Hematopoietic multipotent progenitor cell treated with erythropoietin and hydrocortisone succinate and interleukin-3 and kit ligand, for 17 days (in vitro differentiated cells): ENCODE measurements at places on chromosomes 16 and 17.

- DNase-seq: no peak
These were observed 126.0 kb upstream of the SDK2 start for GRCh38 chr17:73770115-73770848.

DNA sequence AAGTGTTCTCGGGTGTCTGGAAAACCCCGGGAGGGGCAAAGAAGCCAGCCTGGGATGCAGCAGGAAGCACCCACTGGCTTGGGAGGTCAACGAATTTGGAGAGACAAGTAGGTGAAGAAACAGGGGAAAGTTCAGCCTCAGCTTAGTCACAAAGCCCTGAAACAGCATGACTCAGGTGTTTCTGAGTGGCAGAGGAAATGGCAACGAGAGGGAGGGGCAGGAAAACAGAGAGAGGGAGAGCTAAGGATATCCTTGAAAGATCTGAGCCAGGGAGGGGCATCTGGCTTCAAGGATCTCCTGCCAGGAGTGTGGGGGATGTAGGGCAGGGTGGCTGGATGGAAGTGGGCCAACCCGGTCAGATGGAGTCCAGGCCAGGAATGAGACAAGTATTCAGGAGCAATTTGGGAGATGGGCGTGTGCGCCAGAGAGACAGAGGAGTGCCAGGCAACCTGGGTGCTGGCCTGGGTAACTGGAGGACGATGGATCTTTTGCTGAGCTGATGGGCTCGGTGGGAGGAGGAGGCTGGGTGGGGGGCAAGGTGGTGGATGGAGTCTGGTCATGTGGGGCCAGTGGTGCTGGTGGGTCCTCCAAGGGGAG is 27.2 kb downstream of the ABCC3 start:
- peak; percentile 82 for DNase-seq

DNA sequence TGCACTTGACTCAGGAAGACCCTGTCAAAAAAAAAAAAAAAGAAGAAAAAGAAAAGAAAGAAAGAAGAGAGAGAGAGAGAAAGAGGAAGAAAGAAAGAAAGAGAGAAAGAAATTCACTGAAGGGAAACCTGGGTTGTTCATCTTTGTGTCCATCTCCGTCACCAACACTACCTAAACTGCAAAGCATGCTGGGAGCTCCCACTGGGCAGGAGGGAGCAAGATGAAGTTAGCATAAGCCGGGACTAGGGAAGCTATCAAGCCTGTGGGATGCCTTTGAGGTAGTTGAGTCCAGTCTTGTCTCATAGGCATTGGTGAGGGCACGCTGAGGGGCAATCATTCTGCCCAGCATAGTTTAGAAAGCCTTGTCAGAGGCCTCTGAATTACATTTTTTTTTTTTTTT is 7.6 kb upstream of the CBFB start:
- DNase-seq: no peak

- peak; percentile 50 for DNase-seq
These were observed 2.9 kb downstream of the SMPD3 start for GRCh38 chr16:68445458-68445857.

DNA sequence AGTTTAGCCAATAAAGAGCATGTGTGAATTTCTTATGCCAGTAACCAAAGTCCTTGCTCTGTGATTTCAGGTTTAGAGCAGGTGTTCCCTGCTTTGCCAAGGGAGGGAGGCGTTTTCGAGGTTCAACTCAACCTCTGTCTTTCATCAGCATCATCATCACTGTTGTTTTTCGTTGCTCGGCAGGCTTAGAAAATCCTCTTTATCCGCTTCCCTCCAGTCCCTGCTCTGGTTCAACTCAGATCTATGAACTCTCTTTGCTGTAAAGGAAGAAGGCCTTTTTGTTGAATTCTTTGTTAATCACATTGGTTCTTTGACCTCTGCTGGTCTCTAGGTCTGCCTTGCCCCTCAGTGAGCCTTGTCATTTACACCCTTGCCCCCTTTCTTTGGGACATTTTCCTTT is 243.9 kb upstream of the RBFOX1 start:
- no peak for DNase-seq

- DNase-seq: no peak
These were observed 841 bp downstream of the RAPGEFL1 start for GRCh38 chr17:40178021-40178601.

DNA sequence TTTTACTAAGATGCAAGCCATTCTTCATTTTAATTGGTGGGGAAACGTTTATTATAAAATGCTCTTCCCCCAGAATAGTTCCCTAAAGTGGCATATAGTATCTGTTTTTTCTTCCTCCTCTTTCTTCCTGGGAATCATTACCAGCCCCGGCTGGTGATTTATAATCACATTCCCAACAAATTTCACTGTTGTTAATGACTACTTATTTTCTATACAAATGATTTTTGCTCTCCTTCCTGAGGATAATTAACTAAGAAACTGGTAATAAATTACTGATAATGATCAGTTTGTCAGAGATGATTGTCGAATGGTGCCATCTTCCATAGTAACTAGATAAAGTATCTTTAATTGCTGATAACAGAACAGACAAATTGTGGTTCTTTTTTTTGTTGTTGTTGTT is 785.5 kb upstream of the RBFOX1 start:
- DNase-seq: no peak

- DNase-seq: no peak
These were observed 101.6 kb upstream of the CES5A start for GRCh38 chr16:55976815-55977214.

DNA sequence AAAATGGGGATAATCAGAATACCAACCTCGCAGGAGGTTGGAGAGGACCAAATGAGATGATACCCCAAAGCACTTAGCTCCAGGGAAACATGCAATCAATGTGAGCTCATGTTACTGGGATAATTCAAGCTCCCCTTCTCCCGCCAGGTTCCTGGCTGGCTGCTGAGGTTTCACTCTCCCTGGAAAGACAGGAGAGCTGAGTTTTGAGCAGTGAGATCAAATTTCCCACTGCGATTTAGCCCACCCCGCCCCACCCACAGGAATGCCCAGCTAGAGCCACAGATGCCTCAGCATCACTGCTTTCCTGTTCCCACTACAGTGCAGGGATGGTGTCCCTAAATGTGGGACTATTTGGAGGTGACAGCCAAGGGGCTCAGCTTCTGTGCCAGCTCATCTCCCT is 56.7 kb downstream of the ZNF423 start:
- DNase-seq: no peak

DNA sequence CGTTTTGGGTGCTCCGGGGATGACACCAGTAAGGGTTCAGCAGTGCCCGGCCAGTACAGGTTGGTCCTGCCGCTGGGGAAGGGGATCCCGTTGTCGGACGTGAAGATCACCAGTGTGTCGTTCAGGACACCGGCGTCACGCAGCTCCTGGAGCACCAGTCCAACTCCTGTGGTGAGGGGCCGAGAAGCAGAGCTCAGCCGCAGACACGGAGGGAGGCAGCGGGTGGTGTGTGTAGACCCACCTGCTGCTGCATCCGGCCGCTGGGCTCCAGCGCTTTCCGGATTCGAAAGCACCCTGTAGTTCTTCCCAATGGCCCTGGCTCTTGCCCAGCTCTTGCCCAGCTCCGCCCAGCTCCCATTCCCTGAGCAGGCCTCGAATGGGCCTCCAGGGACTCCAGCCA is 8.0 kb downstream of the SGSH start:
- no peak for DNase-seq

- no peak for DNase-seq
These were observed 86.5 kb upstream of the LHX1 start for GRCh38 chr17:36850790-36851189.

- DNase-seq: no peak
These were observed 91.9 kb downstream of the IRF8 start for GRCh38 chr16:85990861-85991301.

DNA sequence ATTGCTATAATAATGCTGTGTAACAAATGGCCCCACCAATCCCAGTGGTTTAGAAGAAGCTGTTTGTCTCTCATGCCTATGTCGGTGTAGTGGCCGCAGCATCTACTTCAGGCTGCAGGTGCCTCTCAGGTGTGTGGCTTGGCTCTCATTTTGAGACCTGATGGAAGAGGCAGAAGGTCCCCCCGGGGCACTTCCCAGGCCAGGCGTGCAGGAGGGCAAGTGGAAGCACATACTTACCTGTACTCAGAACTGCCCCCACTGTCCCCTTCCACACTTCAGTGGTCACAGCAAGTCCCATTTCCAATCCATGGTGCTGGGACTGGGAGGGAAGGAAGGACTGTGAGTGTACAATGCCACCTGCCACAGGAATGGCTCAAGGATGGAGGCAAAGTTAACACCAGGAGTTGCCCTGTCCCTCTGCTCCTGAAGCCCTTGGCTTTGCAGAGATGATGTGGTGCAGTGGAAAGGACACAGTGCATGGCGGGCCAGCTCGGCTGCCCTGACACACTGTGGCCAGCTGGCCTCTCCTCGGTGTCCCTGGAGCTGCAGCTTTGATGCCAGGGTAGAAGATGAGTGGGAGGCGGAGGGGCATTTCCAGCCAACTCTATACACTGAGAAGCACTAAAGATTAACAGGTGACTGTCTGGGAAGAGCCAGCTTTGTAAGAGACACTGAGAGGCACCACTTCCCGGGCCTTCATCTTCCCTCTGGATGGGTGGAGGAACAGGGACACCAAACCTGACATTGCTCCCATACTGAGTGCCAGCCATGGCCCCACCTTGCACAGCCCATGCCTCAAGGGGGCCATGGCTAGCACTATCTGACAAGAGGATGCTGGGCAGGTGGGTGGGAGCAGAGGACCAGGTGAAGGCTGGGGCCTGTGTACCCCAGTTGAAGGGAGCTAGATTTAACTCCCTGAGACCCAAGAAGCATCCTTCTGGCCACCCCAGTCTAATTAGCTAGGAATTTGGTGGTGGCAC is 105.9 kb downstream of the METRNL start:
- no peak for DNase-seq

DNA sequence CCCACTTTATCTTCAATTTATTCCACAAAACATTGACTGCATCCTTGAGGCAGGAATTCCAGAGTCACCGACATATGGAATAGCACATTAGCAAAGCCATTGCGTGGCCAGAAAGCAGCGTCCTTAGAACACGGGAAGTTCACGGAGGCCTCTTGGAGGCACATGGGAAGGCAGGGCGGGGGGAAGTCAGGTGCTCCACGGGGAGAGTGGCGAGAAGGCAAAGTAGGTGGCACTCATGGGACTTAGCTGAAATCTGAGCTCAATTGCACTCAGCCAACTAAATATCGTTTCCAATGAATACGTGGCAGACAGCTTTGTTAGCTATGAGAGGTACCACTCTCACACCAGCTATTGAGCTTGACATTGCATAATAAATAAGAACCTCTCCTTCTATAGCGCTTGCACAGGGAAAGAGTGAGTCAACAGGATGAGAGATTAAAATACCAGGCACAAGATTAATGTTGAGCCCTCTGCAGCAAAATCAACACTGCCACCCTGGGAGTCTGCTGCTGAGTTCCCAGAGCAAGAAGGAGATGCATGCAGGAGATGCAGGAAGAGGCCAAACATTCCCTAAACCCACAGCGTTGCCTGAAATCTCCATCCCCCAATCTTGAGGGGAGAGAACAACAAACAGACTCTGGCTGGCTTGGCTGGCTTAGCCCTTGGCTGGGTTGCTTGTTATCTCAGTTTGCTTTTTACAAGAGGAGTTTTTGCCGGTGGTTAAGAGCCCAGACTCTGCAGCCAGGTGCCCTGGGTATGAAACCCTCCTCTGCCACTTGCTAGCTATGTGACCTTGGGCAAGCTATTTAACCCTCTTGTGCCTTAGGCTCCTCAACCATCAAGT is 28.8 kb downstream of the ABCC12 start:
- DNase-seq: no peak

GRCh38 chr17:4412933-4413831 is 20.6 kb upstream of the SPNS3 start:
- peak; percentile 87 for DNase-seq

DNA sequence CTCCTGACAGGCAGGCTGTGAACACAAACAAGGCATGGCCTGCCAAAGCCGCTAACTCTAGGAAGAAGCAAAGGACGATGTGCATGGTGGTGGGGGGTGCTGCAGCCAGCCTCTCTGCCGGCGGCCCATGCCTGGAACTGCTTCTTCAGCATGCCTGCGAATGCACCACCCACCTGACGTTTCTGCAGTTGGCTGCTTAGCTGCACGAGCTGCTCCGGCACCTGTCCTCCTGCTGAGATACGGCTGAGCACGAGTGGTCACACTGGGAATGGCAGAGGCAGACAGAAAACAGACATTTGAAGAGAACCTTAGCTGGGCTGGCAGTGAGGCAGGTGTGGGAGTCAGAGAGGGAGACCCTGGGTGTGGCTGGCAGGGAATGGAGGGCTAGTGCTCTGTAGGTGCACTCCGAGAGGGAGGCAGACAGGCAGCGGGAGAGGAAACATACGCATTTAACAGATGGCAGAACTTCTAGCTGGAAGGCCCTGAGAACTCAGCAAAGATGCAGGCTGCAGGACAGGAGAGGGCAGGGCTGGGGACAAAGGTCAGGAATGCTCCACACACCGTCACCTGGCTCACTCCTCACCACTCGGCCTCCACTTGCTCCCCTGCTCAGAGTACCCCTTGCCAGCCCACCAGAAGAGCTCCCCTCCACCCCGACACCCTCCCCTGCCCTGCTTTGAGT is 5.2 kb downstream of the FLCN start:
- DNase-seq: no peak

DNA sequence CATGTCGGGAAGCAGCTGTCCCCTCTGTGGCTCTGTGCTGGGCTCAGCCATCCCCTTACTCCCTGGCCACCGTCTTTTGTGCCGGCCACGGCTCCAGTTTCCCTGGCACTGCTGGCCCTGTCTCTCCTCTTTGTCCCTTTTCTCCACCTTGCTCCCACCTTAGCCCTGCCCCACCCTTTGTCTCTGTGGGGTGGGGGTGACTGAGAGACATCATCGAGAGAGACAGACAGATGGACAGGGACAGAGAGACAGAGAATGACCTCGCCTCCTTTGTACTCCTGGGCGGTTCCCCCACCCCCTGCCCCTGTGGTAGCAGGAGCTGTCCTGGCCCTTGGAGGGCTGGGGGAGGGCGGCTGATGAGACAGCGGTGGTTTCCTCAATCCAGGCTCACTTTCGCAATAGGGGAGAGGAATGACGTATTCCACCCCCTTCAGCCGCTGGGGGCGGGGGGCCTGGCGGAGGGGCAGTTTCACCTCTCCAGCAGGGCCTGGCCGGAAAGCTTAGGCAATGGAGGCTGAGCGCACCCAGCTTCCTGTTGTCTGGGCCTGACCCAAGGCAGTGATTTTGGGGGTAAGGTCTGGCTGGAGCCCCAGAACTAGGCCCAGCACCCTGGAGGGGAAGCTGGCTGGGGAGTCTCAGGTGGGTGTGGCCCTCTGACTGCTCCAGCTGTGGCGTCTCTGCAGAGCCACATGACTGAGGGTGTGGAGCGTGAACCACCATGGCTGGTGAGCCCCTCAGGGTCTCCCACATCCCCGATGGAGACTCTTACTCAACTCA is 7.3 kb downstream of the FMNL1 start:
- DNase-seq: no peak
